Stimulated activated naive B cell treated with anti-CD40 and anti-IgM and Interleukin-4, amounts not matched to agents 10 μg/mL and 1 μg/mL and 100 μg/mL, for 72 hours (primary cell): ENCODE measurements at places on chromosomes 3 and 15.
A peak's percentile ranks its signal among the peaks of the same experiment; 100 is the strongest.

DNA sequence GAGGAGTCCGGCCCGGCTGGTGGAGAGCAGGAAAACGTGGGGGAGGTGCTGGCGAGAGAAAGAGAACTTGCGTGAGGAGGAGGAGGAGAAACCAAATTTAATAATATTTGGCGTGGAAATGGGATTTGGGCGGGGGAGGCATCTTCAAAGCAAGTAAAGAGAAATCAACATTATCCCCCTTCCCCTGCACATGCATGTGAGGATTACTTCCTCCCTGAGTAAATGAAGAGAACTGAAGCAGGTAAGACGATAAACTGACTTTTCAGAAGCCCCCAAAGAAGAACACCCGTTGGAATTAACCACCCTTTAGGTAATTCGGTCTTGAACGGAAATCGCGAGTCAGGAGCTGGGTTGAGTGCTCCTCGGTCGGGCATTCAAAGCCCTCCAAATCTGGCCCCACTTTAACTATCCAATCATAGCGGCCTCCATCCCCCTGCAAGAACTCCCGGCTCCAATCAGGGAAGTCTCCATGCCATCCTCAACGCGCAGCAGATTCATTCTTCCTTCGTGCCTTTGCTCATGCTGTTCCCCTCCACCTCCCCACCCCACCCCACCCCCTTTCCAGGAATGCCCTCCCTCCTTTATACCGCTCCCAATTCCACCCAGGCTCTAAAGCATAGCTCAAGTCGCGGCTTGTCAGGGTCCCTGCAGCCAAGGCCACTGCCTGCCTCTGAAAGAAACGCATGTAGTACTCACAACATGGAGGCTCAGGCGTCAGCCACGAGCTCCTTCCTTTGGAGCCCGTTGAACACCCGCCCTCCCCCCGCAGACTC, 545 bp upstream of the RFX7 start:
- DNase-seq: peak; percentile 17

- no peak for DNase-seq
Observed at GRCh38 chr3:18153571-18154173, 271.5 kb downstream of the SATB1 start.

- no peak for DNase-seq
Observed at GRCh38 chr3:135136361-135137100, 341.5 kb downstream of the EPHB1 start.

- no peak for DNase-seq
Observed at GRCh38 chr15:101397521-101398003, 91.9 kb downstream of the PCSK6 start.

DNA sequence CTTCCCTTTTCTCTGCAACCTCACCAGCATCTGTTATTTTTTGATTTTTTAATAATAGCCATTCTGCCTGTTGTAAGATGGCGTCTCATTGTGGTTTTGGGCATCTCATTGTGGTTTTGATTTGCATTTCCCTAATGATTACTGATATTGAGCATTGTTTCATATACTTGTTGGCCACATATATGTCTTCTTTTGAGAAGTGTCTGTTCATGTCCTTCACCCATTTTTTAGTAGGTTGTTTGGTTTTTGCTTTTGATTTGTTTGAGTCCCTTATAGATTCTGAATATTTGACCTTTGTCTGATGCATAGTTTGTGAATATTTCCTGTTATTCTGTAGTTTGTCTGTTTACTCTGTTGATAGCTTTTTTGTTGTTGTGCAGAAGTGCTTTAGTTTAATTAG, 312.2 kb upstream of the TBC1D5 start:
- no peak for DNase-seq

GRCh38 chr3:197242784-197243432, 55.5 kb downstream of the DLG1 start:
- no peak for DNase-seq

DNA sequence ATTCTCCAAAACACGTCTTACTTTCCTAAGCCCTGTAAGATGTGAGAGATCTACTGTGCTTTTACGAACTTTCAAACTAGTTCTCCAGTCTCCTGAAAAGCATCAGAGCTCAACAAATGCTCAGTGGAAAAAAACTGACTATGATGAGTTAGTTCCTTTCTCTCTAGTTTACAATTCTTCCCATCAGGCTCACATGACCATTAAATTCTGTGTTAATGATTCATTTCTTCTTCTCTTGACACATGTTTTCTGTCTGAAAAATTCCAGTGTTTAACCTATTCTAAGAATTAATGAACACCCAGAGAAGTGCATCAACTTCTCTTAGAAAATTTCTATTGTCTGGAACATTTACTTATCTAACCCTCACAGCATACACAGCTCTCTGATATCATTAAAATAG, 844.3 kb downstream of the SI start:
- DNase-seq: no peak

DNA sequence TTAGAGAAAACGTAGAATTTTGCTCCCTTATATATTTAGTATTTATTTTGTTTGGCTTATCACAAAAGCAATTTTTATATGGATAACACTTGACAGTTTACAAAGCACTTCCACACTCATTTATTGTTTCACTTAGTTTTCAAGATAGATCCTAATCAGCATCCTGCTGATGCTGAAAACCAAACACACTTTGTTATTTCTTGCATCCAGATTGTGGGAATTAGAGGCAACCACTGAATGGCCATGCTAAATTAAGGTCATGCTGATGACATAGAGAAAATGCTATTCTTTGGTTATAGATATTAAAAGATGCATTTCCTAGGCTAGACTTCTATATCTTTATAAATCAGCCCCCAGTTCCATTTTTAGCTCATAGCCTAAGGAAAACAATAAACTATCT, 474.1 kb upstream of the KCNMB2 start:
- no peak for DNase-seq

GRCh38 chr15:47705281-47705997, 11.9 kb upstream of the SEMA6D start:
- DNase-seq: no peak

GRCh38 chr15:60076582-60077276, 72.6 kb downstream of the FOXB1 start:
- no peak for DNase-seq

- DNase-seq: no peak
Observed at GRCh38 chr3:126494204-126494969, 18.7 kb upstream of the ZXDC start.

GRCh38 chr15:38307861-38308641, 55.4 kb downstream of the SPRED1 start:
- no peak for DNase-seq

GRCh38 chr15:71042356-71042922, 72.8 kb upstream of the THSD4 start:
- DNase-seq: no peak

DNA sequence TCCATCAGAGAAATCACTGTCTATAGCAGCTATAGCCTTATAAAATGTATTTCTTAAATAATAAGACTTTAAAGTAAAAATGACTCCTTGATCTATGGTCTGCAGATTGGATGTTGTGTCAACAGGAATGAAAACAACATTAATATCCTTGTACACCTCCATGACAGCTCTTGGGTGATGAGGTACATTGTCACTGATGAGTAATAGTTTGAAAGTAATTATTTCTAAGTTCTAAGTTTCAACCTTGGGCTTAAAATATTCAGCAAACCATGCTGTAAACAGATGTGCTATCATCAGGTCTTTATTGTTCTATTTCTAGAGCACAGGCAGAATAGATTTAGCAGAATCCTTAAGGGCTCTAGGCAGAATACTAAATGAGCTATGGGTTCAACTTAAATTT, 568.2 kb upstream of the BCHE start:
- DNase-seq: no peak

DNA sequence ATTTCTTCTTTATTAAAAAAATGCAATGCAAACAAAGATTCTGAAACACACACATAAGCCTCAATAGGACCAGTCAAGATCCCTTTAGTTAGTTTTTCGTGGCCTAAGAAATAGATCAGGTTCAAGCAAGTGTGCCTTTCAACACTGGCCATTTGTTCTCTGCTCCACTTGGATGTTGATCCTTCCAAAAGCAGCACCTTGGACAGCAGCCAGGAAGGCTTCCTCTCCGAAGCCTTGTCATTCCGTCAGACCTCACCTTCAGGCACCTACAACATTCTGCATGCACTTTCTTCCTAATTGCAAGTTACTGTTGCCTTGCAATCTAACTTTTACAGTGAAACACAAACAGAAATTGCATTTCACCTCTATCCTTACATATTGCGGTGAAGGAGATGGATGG, 155.9 kb upstream of the FEZF2 start:
- no peak for DNase-seq

GRCh38 chr3:30775040-30775439, 119.4 kb downstream of the GADL1 start:
- no peak for DNase-seq

DNA sequence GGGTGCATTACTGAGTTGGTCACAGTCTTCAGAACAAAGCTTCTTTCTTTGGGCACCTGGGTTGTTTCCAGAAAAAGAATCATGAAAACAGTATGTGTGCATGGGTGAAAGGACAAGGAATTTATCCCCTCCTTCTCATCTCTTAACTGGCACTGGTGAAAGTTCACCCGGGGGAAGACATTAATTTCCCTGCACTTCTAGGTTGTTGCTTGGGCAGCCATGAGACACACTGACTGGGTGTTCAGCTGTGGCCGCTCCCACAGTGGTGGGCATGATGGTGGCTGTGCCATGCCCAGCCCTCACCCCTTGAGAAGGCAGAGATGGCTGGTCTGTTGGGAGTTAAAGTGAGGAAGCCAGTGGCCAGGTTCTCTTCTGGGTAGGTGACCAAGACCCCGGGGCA, 16.6 kb upstream of the KY start:
- DNase-seq: no peak

GRCh38 chr15:33742306-33742705, 226.0 kb upstream of the CHRM5 start:
- DNase-seq: no peak

DNA sequence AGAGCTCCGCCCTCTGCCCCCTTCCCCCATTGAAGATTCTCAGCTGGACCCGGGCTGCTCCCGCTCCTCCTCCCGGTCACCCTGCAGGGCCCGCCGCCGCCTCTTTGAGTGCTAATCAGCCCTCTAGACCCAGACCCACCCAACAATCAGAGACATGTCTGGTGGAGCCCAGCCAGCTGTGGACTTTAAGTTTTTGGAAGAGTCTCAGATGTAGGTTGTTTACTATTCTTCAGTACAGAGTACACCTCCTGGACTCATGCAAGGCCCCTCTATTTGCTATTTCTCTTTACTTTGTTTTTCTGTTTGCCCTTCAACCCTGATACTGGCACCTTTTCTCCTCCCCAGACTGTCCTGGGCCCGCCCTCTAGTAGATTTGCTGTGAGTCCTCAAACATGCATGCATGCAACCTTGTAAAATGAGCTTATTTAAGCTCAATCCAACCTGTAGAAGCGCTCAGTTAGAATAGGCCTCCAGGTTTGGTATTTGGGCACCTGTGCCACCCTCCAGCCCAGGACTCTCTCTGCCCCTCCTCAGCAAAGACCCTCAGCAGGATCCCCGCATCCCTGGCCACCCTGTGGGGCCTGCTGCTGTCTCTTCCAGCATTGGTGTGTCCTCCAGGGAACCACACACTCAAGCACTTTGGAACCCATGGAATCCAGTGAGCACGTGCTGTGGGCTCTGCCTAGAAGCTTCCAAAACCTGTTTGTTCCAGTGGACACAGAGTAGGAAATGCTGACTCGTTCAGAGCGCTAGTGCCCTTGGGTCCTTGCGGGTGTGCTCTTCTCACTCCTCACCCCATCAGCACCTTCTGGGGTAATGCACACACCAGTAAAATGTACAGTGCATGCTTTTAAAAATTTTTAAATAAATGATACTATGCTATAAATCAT, 4.6 kb downstream of the PRR23E start:
- no peak for DNase-seq

GRCh38 chr15:94346282-94346681, 114.9 kb downstream of the MCTP2 start:
- DNase-seq: no peak

- no peak for DNase-seq
Observed at GRCh38 chr3:149247008-149247710, 25.5 kb upstream of the CP start.

- no peak for DNase-seq
Observed at GRCh38 chr15:69834267-69834666, 263.4 kb downstream of the TLE3 start.
